ENCODE measurements at places on chromosomes 4 and X.

- DNase-seq: no peak
Observed at GRCh38 chr4:123599920-123600810, 203.6 kb downstream of the SPRY1 start.

DNA sequence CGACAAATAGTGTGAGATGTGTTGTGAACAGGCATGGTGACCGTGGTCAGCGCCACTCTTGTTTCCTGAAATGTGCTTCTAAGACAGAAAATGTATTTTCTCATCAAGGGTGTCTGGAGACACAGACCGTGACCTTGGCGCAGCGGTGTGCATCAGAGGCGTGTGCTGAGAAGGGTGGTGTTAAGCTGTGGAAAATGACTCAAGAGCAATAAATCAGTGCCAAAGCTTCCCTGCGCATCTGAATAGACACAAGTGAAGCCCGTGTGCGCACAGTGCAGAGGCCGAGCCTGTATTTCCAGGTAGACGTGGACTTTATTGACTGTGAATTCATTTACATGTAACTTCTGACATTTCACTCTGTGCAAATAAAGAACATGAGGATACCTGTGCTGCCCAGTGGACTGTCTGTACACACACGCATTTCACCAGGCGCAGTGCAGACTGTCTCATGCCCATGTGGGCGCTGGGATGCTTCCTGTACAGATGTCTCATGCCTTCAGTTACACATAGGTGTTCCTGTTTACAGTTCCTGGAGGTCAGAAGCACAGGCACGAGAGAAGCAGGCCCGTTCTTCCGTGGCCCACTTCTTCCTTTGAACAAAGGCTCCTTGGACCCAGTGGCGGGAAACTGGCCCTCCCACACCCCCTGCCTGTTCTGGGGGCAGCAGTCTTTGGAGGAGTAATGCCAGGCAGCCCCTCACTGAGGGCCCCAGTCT lies 31.9 kb downstream of the NSG1 start:
- DNase-seq: no peak

GRCh38 chr4:90057091-90057490 lies 70.1 kb upstream of the CCSER1 start:
- DNase-seq: no peak

DNA sequence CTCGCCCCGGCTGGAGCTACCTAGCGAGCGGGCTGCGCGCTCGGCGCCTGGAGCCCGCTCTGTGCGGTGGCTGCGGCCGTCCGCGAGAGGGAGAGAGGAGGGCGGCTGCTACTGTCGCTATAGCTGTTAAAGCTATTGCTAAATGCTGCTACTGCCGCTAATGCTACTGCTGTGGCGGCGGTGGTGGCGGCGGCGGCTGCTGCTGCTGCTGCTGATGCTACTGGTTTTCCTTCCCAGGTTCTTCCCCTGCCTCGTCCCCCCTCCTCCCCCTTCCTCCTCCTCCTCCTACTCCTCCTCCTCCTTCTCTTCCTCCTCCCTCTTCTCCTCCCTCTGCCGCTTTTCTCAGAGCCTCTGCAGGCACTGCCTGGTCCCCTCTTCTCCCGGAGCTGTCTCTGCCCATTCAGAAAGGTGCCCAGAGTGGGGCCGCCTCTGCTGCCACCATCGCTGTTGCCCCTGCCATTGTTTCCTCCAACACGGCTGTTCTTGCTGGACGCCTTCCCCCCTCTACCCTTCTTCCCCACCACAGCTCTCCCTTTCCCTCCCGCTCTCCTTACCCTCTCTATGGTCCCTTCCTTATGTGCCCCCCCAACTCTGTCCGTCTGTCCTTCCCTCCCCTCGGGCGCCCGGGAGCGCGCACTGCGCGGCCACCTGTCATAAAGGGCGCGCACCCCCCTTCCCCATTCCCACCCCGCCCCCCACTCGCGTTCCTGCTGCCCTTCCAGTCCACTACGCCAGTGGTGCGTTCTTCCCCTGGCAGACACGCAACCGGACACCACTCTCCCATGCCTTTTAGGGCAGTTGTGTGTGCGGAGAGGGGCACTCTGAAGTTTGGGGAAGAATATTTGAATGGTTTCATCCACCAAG lies at the start of gene NEXMIF:
TSS of gene NEXMIF (minus strand) at position 228 of the 864 bp plus-strand sequence.
- no peak for DNase-seq

DNA sequence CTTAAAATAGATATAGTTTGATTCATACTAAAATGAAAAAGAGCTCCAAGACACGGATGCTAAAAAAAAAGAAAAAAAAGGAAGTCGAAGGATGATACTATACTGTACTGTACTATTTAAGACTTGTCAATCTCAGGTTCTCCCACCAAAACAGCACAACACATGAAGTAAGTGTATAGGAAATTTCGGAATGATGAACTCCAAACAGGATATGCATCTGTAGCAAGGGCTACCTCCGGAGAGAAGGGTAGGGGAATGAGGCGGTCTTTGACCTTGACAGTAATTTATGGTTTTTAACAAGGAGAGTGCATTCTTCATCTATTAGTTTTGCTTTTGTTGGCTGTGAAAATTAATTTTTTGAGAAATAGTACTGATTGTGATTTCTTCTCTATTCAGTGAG lies 541 bp upstream of the FIP1L1 start:
- no peak for DNase-seq
